ENCODE measurements at places on chromosomes 13 and 19. TPM values are rescaled to one million over a fixed set of nuclear protein-coding genes. Genes with fewer than 3 reads are reported as not detected.

ZNF540 gene
- total RNA-seq: 1.2 TPM

- DNase-seq: no peak
- H3K4me1 ChIP-seq: peaks cover 5% of the 10 kb centered on the region
- no peak overlapping the region for H3K4me3 ChIP-seq
- no peak overlapping the region for H3K27ac ChIP-seq
- no peaks in the 10 kb centered on the region for H3K27me3 ChIP-seq
- no peaks in the 10 kb centered on the region for H3K36me3 ChIP-seq
These were observed 22.6 kb downstream of the CEBPA start for GRCh38 chr19:33279430-33280350.

DNA sequence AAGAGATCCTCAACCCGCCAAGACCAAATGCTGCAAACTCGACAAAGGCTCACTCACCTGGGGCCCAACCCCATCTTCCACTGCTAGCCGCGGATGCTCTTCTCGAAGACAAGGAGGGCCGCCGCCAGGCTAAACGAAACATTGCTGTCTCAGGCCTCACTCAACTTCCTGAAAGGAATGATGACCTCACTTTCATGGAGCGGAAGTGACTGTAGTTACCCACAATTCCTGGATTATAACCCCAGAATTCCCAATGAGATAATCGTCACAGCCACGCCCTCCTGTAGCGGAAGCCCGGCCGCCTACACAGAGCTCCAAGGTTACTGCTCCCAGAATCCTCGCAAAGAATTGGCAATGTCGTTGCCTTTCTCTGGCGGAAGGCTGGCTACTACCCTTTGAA lies 10.5 kb upstream of the ZNF112 start:
- no peaks in the 10 kb centered on the region for H3K36me3 ChIP-seq
- no peaks in the 10 kb centered on the region for H3K4me1 ChIP-seq
- no peaks in the 10 kb centered on the region for H3K27me3 ChIP-seq
- DNase-seq: no peak

- peak; percentile 69 for DNase-seq
- peak overlapping the region; percentile 100 for H3K27ac ChIP-seq
- H3K4me1 ChIP-seq: peaks cover 3% of the 10 kb centered on the region
These were observed 1.4 kb downstream of the ING1 start for GRCh38 chr13:110714797-110715394.

SLC1A6 gene
- total RNA-seq: not detected

SIRT2 gene
- 32.9 TPM for total RNA-seq

Measured in colonic mucosa (tissue), 4 donors.